ENCODE measurements at places on chromosomes 2 and 18.

DNA sequence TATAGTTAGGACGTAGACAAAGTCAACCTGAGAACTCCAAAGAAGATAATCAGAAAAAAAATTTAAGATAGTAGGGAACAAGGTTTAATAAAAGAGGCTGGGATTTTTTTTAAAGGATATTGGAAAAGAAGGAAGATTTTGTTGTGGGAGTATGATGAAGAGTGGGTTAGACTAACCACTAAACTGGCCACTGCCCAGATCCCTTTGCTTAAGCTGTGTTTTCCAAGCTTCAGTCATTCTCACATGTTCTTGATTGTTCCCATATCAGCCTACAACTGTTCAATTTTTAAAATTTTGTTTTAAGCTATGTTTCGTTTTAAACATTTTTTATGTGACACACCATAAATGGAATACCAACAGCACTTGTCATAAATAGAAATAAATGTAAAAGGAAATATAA, 284.5 kb upstream of the MMADHC start:
- DNase-seq: no peak

DNA sequence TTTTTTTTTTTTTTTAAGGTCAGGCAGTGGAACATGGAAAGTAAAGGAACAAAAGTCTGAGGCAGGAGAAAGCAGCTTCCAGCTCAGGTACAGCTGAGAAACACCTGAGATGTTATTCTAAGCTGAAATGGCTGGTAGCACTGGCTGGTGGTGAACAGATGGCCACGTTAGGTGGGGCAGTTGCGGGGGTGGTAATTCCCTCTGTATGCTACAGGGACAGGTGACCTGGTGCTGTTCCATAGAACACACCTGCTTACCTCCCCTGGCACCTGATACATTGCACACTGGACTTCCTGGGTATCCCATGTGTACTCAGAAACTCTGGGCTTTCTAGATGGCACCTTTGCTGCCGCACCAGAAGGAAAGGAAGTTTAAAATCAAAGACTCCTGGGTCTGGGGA, 333.3 kb downstream of the SLC8A1 start:
- DNase-seq: no peak

GRCh38 chr2:64085936-64086335, 58.3 kb downstream of the PELI1 start:
- DNase-seq: no peak

- no peak for DNase-seq
Measured at GRCh38 chr2:50624506-50624905, 407.4 kb downstream of the NRXN1 start.

DNA sequence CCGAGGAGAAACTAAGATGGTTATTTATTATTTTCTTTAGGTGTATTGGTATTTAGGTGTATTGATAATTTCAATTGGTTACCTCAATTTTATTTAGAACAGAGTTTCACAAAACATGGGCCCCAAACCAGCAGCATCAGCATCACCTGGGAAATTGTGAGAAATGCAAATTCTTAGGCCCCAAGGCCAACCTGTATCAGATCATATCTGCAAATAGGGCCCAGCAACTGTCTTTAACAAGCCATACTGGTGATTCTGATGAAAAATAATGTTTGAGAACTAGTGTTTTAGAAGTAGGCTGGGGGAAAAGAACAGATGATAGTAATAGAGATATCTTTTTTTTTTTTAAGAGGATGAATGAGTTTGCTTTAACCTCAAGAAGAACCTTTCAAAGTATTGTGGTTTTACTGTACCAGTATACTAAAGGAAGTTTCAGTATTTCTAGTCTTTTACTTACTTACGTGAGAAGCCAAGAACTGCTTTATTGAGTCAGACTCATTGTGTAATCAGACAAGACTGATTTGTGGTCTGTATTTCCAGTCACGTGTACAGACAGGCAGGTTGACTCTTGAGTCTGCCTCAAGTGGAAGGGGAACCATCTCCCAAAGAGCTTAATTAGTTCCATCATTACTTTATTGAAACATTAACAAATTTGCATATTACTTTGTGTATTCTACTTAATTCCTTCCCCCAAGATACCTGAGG, 60.4 kb upstream of the GAREM1 start:
- DNase-seq: no peak

DNA sequence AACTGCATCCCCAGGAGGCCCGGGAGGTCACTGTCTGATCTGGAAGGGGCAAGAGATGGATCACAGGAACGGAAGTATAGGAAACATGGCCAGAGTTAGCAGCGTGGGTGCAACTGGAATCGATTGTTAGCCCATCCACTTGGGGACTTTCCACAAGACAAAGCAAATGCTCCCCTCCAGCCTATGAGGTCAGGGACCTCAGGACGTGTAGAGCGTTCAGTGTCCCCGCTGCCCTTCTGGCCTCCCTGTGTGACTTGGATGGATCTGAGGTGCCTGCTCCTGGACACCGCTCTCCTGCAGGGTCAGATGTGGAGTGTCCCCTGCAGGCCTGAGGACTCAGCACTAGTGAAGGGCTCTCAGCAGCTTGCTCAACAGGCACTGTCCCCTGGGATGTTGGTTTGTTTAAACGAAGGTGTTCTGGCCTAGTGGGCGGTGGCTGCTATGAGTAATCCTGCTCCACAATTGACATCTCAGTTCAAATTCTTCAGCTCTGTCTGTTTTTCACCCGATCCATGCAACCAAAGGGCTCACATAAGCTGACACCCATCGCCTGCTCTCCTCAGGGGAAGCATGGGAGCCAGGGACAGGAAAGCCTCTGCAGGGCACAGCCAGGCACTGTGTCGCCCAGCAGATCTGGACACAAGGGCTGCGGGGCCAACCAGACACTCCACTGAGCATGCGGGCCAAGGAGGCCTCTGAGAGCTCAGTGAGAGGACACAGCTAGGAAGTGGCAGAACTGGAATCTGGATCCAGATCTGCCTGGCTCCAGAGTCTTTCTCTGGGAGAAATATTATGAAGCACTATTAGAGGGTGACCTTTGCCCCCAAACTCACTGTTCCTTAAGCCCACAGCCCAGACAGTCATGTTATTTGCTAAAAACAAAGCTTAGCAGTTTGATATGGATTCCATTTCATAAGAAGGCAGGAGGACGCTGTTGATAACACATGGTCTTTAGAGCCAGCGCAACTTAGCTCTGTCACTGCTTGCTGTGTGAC, 78.5 kb downstream of the RHOB start:
- no peak for DNase-seq

GRCh38 chr18:44850001-44850400, 169.3 kb downstream of the SETBP1 start:
- DNase-seq: no peak

DNA sequence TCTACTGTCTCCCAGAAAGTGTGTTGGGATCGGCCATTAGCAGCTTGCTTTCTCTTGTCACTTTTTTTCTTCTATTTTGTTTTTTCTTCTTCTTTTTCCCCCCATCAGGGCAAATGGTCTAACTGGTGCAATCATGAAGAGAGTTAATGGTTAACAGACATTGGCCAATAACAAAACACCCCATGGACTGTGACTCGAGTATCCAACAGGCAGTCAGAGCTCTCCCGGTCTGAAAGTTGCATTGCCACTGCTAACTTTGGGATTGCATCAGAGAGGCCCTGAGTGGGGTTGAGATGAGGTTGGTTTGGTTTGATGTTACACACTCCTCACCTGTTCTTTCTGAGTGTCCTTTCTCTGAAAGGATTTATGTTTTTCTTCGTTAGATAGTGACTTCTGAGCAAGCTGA, 12.9 kb upstream of the SNORC start:
- no peak for DNase-seq

DNA sequence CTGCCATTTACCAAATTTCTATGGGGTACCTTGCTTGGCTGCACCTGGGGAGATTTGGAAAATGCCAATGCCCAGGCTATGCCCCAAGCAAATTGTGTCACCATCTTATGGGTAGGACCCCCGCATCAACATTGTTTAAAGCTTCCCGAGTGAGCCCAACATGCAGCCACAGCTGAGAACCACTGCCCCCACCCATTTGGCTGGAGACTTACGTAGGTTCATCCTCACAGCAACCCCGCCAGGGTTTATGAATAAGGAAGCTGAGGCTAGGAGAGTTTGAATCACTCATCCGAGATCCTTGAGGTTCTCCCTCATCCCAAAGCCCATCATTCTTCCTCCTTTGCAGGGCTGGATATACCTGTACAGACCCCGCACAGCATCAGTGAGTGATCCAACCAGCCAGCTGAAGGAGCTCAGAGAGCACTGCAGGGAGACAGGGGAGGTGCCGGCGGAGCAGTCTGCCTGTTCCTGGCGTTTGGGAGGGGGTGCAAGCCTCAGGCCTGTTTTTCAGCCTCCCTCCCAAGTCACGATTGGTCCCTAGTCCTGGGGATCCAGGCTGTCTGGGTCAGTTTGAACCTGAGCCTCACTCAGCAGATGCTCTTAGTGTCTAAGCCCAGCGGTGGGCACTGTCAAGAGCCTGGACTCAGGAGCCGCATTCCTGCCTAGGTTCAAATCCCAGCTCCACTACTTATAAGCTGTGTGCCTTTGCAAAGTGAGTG, 164.9 kb downstream of the SMAD7 start:
- DNase-seq: no peak

- no peak for DNase-seq
Measured at GRCh38 chr2:158269143-158269542, 167.5 kb downstream of the UPP2 start.

DNA sequence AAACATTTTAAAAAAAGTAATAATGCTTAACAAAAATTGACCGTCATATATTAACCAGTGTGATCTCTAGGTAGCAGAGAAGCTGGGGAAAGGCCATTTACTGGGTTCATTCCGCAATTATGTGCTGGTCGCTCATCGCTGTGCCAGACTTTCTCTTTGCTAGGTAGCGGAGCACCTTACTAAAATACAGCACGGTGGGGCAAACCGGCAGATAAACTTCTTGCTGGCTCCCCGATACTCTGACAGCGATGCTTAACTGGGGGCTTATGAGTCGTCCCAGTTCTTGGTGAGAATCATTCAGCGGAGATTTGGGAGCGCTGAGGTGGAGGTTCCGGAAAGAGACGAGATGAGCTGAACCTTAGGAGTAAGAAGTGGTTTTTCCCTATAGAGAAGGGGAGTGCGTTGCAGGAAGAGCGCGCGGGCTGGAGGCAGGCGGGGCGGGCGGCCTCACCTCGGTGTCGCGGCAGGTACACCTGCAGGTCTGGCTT, 605 bp downstream of the C2orf68 start:
- DNase-seq: no peak

GRCh38 chr2:134988994-134989605, 58.1 kb downstream of the MAP3K19 start:
- DNase-seq: no peak

- no peak for DNase-seq
Measured at GRCh38 chr18:72848503-72849237, 19.1 kb downstream of the NETO1 start.

DNA sequence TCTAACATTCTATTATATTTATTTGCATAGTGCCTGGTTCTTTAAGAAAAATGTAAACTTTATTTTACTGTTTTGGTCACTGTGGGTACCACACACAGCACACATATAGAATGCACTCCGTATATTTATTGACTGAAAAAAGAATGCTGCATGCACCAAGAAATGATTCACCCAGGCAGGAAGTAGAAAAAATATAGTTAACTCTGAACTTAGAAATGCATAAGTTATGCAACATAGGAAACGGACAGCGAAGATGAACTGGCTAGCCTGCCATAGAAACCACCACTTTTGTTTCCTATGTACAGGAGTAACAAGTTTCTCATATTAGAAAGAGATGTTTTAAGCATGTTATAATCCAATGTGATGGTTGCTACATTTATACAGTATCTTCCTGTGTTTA, 635.8 kb downstream of the DSC3 start:
- DNase-seq: no peak

DNA sequence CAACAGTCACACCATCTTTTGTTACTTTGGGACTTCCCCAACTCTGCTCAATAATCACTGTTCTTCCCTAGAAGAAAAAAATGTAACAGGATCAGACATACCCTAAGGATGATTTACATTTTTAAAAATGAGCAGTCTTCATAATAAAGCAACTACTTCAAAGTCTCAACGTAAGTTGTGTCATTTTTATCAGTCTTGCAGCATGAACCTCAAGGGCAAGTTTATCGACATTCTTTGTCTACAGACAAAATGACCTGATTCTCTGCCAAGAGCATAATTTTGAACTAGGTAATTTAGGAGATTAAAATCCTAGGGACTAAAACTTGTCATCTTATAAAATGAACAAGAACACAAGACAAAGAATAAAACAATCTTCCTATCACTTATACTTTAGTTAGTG, 2.3 kb downstream of the HSPD1 start:
- DNase-seq: no peak

GRCh38 chr18:60506190-60506589, 133.6 kb upstream of the MC4R start:
- DNase-seq: no peak

- no peak for DNase-seq
Measured at GRCh38 chr2:23355001-23355400, 30.0 kb upstream of the KLHL29 start.

DNA sequence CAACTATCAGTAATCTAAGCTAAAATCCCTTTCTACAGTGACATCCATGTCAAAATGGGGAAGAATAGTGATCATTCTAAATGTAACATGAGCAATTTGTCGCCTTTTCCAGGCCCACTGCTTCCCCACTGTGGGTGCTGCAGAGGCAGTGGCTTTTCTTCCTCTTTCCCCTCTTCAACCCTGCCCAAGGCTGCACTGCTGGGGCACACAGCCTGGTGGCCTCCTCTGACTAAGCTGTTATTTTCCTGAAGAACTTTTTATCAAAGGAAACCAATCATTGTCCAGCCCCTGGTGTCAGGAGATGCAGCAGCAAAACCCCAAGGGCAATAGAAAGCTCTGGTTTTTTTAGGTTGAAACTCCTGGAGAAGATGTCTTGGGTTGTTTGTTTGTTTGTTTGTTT, 117.6 kb upstream of the KLF7 start:
- DNase-seq: no peak

DNA sequence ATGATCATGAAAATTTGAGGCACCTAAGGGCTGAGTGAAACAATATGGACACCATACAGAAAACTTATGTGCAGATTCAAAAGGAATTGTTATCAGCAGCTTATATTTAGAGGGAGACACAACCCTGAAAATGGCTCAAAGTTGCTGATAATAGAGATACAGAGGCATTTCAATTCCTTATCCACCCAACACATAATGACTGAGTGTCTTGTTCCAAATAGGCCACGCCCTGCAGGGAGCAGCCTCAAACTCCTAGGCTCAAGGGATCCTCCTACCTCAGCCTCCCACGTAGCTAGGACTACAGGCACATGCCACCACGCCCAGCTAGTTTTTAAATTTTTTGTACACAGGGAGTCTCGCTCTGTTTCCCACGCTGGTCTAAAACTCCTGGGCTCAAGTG, 79.0 kb downstream of the LBH start:
- DNase-seq: no peak

DNA sequence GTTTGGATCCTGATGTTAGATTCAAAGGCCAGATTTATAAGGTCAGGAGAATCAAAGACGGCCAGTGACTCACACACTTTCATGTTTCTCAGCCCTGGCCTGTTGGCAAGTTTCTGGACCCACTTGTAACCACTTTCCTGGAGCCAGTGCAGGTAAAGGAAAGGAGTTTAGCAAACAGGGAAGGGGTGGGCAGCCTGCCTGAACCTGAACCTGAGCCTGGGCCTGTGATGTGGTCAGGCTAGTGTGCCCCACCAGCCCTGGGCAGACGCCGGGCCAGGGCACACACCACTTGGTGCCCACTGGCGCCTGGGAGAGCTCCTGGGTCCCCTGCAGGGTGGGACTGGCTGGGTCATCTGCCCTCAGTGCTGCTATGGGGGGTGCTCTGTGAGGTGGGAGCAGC, 100.5 kb upstream of the SPRED2 start:
- no peak for DNase-seq
